ENCODE measurements at places on chromosomes 3 and 15.

DNA sequence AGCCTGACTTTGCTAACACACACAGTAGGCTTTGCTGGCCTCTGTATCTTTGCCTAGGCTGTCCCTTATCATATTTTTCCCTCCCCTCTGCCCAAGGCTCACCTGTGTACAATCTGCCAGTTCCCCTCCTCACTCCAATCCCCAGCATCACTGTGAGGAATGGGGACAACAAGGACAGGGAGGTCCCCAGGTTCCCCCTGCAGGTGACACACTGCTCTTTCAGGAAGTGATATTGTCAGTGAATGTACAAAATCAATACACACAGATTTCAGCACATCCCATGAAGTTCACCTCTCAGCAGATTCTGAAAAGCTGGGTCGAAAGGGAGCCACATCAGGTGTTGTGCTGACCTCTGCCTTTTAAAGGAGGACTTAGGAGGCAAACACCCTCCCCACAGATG is 177.5 kb downstream of the RAB11A start:
- DNase-seq, result peak; percentile 43

GRCh38 chr3:146139586-146140110 is 21.3 kb downstream of the PLOD2 start:
- no peak for DNase-seq

- no peak for DNase-seq
These were observed 45.2 kb downstream of the C2CD4B start for GRCh38 chr15:62119874-62120273.

- DNase-seq, result no peak
These were observed 58.6 kb downstream of the TMOD3 start for GRCh38 chr15:51887887-51888592.

DNA sequence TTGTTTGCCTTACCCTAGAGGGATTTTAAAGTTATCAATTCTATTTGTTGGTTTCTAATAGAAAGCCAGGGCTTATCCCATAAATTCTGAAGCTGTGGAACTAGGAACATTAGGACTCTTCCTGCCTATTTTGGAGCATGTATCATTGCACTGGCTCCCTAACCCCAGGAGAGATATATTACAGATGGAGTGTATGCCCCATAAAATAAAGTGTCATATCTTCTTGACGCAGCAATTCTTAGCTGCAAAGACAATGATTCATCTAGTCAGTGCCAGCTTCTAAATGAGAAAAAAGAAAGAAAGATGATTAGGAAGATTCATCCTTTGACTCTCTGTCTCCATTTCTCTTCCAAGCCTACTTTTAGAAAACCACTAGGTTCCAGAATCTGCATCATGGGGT is 74.8 kb upstream of the MAGI1 start:
- DNase-seq, result no peak

DNA sequence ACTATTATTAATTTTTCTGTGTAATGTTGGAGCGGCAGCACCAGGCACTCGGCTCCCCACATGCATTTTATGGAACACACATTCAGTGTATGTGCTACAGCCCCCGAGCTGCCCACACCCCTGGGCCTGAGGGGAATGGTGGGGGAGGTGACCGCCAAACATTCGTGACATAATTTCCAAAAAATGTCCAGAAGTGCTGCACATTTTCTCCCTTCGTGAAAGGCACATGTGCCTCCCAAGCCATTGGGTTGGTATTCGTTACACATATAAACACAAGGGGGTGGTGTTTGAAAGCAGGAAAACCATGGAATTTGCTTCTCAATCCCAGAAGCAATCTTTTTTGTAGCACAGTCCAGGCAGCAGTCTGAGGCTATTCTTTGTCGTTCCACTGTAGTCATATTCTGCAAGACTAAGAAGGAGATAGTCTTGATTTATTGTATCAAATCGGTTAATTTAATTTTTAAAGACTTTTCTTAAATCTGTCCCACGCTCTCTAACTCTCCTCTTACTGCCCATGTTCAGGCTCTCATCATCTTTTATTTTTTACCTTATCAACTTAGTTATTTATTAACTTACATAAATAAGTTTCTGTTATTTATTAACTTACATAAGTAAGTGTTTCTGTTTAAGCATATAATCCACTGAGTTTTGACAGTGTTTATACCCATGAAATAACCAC is 39.2 kb upstream of the POLR2M start:
- no peak for DNase-seq

Measured in NCI-H146 (cell line).